ENCODE measurements at places on chromosomes 5 and 9.

- no peak for DNase-seq
Observed at GRCh38 chr5:74183041-74183440, 457.5 kb downstream of the ENC1 start.

GRCh38 chr5:76542887-76543690 lies 80.1 kb downstream of the F2RL2 start:
- peak; percentile 49 for DNase-seq

DNA sequence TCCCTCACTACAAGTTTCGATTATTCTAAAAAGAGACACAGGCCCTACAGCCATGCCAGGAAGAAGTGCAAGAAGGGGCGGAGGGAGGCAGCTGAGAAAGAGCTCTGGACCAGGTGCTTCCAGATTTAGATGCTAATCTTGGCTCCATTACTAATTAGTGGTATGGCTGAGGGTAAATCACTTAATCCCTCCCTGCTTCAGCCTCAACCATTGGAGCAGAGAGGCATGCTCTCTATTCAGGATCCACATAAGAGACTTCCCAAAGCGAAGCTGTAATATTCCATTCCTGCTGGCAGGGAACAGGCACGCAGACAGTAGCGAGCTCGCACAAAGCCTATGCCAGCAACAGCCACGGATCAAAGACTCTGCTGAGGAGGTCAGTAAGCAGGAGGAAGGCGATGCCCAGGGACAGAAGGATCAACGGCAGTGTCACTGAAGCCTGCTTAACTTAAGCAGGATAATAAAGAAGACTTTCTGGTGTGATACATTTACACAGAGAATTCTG lies 24.2 kb downstream of the LIFR start:
- DNase-seq = no peak

GRCh38 chr5:134547999-134548658 lies 22.7 kb downstream of the JADE2 start:
- no peak for DNase-seq

DNA sequence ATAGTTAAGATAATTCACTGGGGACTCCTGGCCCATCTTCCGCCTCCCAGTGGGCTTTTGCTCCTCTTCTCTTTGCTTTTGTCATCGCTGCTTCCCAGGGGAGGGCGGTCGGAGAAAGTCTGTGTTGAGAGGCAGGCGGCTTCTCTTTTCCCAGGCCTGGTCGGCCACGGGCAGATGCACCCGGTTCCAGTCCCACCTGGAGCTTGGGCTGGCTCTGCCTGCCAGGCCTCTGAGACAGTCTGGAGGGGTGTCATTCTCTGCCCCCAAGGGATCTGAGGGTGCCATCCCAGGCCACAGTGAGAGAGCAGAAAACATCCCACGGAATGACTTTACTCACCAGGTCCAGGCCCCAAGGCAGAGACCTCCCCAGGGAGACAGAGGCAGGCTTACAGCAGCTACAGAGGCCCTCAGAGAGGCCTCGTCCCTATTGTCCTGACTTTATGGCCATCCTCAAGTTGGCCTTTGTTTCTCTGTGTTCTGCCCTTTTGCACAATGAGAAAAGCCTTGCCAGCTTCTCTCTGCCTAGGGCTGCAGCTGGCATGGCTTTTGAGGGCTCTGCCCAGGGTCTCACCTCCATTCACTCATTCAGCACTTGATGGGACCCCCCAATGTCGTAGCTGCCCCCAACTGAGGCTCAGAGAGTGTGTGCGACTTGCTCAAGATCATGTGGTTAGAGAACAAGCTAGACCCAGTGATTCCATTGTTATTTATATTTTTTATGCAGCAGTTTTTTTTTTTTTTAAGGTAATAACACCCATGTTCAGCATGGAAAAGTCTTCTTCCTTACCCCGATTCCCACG lies 44.2 kb upstream of the BOD1 start:
- no peak for DNase-seq
